Body of pancreas (tissue), 4 donors: ENCODE measurements at places on chromosomes 4 and X.

DNA sequence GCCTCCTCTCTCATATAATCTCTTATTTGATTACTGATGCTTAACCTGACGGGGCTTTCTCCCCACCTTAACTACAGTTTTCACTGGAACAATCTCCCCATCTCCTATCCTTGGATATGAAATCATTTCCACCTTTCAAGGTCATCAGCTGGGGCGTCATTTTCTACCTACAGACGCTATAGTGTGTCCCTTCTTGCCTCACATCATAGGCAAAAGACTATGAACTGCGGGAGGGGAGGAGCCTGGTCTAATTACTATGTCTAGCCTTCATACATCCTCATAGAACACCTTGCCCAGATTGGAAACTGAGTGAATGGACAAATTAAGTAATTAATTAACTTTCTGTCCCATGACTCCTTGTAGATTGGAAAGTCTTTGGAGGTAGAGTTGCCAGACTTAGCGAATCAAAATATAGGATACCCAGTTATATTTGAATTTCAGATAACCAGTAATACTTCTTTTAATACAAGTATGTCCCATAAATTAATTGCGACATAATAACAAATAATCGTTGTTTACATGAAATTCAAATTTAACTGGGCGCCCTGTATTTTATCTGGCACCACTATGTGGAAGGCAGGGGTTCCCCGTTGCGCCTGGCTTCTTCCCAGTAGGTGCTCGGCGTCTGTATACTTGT, 752 bp upstream of the ATP6AP2 start:
- no peak for DNase-seq
- H3K27ac ChIP-seq: peak overlapping the region; percentile 95
- H3K4me1 ChIP-seq: peaks cover 12% of the 10 kb centered on the region

- no peaks in the 10 kb centered on the region for H3K27me3 ChIP-seq
- no peak overlapping the region for H3K4me3 ChIP-seq
- no peak for DNase-seq
- no peak overlapping the region for H3K27ac ChIP-seq
Measured at GRCh38 chr4:56806666-56807065, 14.8 kb downstream of the SPINK2 start.

GRCh38 chr4:95524729-95525128, 24.0 kb downstream of the UNC5C start:
- no peak for DNase-seq
- no peaks in the 10 kb centered on the region for H3K4me1 ChIP-seq
- H3K27me3 ChIP-seq: no peaks in the 10 kb centered on the region

GRCh38 chr4:137267024-137267423, 265.3 kb downstream of the PCDH18 start:
- H3K27ac ChIP-seq: no peak overlapping the region
- H3K4me3 ChIP-seq: no peak overlapping the region
- H3K36me3 ChIP-seq: no peaks in the 10 kb centered on the region
- DNase-seq: no peak
- H3K27me3 ChIP-seq: no peaks in the 10 kb centered on the region

DNA sequence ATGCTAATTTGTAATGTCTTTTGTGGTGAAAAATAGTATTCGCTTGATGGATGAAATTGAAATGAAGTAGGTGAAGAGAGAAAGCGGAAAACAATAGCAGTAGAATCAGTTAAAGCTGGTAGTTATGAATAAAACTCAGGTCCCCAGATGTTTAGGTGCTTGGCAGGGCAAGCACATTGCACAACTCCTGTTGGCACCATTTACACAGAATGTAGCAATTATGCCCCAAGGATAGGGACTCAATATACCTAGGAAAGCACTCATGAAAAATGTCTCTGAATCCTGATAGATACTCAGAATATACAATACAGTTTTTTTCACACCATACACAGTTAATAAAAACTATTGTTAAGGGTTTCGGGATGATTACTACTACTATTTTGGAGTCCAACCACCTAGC, 26.5 kb upstream of the GRIA3 start:
- no peak overlapping the region for H3K27ac ChIP-seq
- DNase-seq: no peak
- H3K36me3 ChIP-seq: no peaks in the 10 kb centered on the region
- H3K27me3 ChIP-seq: no peaks in the 10 kb centered on the region
- H3K4me3 ChIP-seq: no peak overlapping the region

DNA sequence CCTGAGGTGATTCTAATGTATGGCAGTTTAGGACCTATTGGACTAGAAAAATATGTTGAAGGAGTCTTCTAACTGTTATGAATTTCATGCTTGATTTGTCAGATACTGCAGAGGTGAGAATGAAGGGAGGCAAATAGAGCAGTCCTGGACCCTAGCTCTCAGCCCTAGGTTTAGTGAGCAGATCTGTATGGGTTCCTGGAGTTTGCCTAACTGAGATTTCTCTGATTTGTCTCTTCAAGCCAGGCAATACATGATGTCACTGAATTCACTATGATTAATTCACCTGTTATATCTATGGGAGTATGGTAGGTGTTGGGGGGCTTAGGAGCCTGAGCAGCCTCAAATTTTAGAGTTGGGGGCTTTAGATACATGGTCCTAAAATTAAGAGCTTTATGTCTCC, 2.6 kb downstream of the MND1 start:
- H3K4me3 ChIP-seq: no peak overlapping the region
- DNase-seq: no peak
- H3K4me1 ChIP-seq: peaks cover 14% of the 10 kb centered on the region
- H3K27me3 ChIP-seq: no peaks in the 10 kb centered on the region

DNA sequence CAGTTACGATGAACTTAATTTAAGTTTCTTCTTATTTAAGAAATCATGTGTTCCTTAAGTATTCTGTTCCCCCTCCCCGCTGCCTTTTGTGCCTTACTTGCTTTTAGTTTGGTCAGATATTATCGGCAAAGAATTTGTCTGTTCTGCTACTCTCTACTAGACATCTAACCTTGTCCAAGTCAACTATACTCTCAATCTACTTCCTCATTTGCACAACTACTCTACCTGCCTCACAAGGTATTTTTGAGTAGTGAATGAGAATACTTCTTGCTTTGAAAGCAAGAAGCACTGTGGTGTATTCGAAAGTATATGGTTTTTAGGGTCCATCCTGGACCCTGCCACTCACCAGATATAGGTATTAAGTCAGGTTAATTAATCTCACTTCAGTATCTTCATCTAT, 8.0 kb upstream of the KLHL5 start:
- no peak overlapping the region for H3K27ac ChIP-seq
- no peaks in the 10 kb centered on the region for H3K27me3 ChIP-seq
- H3K4me1 ChIP-seq: no peaks in the 10 kb centered on the region
- no peak for DNase-seq
- no peaks in the 10 kb centered on the region for H3K36me3 ChIP-seq

DNA sequence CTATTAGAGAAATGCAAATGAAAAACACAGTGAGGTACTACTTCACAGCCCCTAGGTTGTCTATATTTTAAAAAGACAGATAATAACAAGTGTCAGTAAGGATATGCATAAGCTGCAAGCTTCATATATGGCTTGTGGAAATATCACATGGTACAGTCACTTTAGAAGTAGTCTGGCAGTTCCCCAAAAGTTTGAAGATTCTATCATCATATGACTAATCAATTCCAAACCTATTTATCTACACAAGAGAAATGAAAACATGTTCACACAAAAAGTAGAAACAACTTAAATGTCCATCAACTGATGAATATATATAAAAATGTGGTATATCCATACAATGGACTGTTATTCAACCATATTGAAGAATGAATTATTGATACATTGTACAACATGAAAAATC, 185.8 kb upstream of the STK26 start:
- no peak for DNase-seq
- no peaks in the 10 kb centered on the region for H3K27me3 ChIP-seq
- H3K4me1 ChIP-seq: no peaks in the 10 kb centered on the region

DNA sequence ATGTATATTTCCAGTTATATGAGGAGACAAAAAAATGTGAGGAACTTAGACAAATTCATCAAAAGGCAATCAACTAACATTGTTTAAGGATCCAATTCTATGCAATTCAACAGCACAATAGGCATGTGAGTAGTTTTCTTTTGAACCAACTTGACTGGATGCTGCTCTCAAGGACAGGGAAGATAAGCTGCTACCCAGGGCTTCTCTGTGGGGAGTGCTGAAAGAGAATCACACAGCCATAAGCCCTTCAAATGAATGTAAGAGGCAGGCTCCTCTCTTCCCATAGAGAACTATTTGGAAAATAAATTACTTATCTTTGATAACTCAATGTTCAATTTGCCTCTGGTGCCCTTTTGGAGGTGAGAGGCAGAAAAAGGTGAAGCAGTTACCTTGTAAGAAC, 1413.6 kb downstream of the PCDH7 start:
- DNase-seq: no peak
- H3K4me3 ChIP-seq: no peak overlapping the region
- no peaks in the 10 kb centered on the region for H3K27me3 ChIP-seq
- no peak overlapping the region for H3K27ac ChIP-seq
- no peaks in the 10 kb centered on the region for H3K36me3 ChIP-seq

DNA sequence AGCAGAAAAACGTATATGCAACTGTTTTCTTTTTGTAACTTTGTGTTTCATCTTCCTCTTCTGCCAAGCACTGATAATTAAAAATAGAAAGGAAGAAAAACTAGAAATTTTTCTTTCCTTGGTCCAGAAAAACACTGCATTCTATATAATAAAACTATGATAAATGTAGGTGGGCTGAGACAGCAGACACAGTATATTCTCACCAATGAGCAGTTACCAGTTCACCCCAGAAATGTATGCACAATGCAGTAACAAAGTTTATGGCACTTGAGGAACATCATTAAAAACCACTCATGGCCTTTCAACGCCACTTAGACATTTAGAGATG, 79.4 kb downstream of the FAT1 start:
- H3K27me3 ChIP-seq: no peaks in the 10 kb centered on the region
- no peak for DNase-seq
- H3K27ac ChIP-seq: peak overlapping the region; percentile 58
- H3K36me3 ChIP-seq: no peaks in the 10 kb centered on the region
- H3K4me3 ChIP-seq: no peak overlapping the region

- H3K4me3 ChIP-seq: no peak overlapping the region
- H3K4me1 ChIP-seq: peaks cover 11% of the 10 kb centered on the region
- peak; percentile 16 for DNase-seq
- no peak overlapping the region for H3K27ac ChIP-seq
- no peaks in the 10 kb centered on the region for H3K27me3 ChIP-seq
Measured at GRCh38 chr4:169160825-169161224, 109.9 kb downstream of the SH3RF1 start.

DNA sequence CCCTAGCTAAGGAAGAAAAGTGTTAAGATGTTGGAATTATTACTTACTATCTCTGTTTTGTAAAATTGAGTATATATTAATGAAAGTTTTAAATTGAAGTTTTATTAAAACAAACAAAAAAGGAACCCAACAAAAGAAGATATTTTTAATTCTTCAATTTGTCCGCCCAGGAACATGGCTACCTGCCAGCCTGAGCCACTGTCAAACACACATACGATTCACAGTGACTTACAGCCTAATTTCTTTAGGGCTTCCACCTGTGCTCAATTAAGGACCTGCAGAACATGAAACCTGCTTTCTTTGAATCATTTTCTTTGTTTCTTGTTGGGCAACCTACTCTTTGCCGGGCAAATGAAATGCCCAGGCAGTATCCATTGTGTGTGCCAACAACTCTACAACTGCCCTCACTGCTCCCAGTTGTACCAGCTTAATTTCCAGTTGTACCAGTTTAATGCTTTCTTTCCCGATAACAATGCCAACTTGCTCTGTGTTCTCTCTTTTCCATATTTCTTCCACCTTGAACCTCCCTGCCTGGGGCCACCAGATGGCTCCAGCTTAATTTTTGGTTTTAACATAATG, 181.7 kb downstream of the GBA3 start:
- DNase-seq: no peak
- H3K27me3 ChIP-seq: no peaks in the 10 kb centered on the region
- H3K27ac ChIP-seq: no peak overlapping the region
- H3K4me3 ChIP-seq: no peak overlapping the region
- no peaks in the 10 kb centered on the region for H3K4me1 ChIP-seq

DNA sequence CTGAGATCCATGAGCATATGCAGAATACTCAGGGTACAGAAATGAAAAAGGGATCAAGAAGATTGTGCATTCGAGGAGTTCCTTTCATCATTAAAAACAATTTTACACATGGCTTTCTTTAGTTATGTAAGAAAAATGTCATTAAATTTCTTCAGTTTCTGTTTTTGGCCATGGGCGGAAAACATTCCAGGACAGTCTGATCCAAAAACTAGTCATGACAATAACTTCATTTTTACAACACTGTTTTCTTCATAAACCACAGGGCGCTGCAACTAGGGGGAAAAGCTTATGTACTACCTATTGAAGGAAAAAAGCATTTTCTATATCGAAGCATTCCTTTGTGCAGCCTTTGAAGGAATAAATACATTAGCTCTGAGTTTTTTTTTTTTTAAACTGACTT, 28.2 kb downstream of the IL13RA1 start:
- H3K4me3 ChIP-seq: no peak overlapping the region
- no peak overlapping the region for H3K27ac ChIP-seq
- no peaks in the 10 kb centered on the region for H3K27me3 ChIP-seq
- H3K4me1 ChIP-seq: no peaks in the 10 kb centered on the region
- DNase-seq: no peak

DNA sequence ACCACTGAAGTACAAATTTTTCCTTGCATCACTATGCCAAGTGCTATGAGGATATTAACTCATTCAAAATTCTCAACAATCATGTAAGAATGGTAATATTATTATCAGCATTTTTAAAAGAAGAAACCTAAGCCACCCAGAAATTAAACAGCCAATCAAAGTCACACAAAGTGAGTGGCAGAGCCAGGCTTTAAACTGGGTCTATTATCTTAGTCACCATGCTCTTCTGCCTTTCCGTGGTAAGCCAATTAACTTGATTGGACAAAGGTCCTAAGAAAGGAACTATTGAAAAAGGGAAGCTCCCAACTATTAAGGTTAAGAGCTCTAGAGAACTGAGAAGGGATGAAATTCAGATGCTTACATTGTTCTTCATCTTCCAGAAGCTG, 111.5 kb downstream of the ASB9 start:
- no peak for DNase-seq
- no peaks in the 10 kb centered on the region for H3K36me3 ChIP-seq
- H3K4me1 ChIP-seq: no peaks in the 10 kb centered on the region
- no peaks in the 10 kb centered on the region for H3K27me3 ChIP-seq
- no peak overlapping the region for H3K4me3 ChIP-seq

- H3K27me3 ChIP-seq: no peaks in the 10 kb centered on the region
- no peak overlapping the region for H3K27ac ChIP-seq
- H3K36me3 ChIP-seq: no peaks in the 10 kb centered on the region
- DNase-seq: no peak
- no peaks in the 10 kb centered on the region for H3K4me1 ChIP-seq
Measured at GRCh38 chrX:112012360-112012759, 70.2 kb downstream of the TRPC5 start.

DNA sequence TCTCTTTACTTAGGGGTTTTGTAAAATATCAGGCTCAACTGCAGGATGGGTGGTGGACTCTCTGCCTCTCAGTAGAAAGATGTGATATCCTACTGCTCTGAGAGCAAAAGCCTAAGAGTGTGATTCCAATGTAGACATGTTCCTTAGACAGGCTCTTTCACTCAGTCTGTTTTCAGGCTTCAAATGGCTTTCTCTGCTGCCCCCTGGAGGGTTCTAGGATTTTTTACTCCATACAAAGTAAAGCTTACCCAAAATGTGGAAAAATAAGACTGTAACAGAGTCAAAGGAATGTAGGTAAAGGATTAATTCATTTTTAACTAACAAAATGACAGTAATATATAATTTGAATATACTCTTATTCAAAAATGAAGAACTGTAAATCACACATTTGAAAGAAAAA, 32.1 kb downstream of the ZGRF1 start:
- DNase-seq: peak; percentile 52
- no peak overlapping the region for H3K4me3 ChIP-seq
- H3K27me3 ChIP-seq: no peaks in the 10 kb centered on the region
- no peaks in the 10 kb centered on the region for H3K36me3 ChIP-seq
- no peaks in the 10 kb centered on the region for H3K4me1 ChIP-seq

- no peaks in the 10 kb centered on the region for H3K27me3 ChIP-seq
- no peak overlapping the region for H3K4me3 ChIP-seq
- H3K27ac ChIP-seq: no peak overlapping the region
- no peaks in the 10 kb centered on the region for H3K36me3 ChIP-seq
Measured at GRCh38 chrX:9668537-9668936, 97.1 kb downstream of the GPR143 start.
